Bone marrow (tissue), 2 donors: ENCODE measurements at places on chromosomes 6 and 20.

- peak; percentile 48 for DNase-seq
Observed at GRCh38 chr6:38671885-38672467, 31.0 kb downstream of the GLO1 start.

DNA sequence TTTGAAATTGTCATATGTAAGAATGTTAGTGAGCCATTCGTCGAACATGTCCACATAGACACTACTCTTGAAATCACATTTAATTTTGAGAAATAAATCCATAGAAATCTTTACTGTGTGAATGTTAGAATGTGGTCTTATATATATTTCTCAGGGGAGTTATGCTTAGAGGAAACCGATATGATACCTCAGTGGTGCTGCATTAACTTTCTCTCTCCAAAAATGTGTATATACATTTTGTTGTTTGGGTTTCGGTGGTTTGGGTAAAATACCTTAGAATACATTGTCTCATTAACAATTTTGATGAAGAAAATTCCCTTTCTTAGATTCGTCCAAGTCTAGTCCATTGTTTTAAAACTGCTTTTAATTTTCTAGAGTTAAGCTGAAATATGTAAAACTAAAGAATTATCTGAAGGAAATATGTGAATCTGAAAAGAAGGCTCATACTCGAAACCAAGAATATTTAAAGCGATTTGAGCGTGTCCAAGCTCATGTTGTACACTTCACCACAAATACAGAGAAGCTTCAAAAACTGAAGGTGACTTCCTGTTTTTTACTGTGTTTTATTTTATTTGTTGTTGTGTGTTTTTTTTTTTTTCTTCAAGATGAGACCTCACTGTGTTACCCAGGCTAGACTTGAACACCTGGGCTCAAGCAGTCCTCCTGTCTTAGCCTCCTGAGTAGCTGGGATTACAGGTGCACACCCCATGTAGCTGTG lies 10.3 kb downstream of the KIZ start:
- no peak for DNase-seq

GRCh38 chr20:49580813-49581174 lies 12.9 kb upstream of the PTGIS start:
- DNase-seq, result no peak

GRCh38 chr6:133159255-133159795 lies 81.8 kb upstream of the EYA4 start:
- DNase-seq, result no peak

DNA sequence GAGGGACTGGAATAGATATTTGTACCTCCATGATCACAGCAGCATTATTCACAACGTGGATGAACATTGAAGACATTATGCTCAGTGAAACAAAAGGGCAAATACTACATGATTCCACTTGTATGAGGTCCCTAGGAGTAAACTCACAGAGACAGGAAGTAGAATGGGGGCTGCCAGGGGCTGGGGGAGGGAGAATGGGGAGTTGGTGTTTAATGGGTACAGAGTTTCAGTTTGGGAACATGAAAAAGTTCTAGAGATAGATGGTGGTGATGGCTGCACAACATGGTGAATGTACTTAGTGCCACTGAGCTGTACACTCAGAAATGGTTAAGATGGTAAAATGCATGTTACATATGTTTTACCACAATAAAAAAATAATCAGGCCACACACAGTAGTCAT lies 164.3 kb upstream of the RREB1 start:
- no peak for DNase-seq

DNA sequence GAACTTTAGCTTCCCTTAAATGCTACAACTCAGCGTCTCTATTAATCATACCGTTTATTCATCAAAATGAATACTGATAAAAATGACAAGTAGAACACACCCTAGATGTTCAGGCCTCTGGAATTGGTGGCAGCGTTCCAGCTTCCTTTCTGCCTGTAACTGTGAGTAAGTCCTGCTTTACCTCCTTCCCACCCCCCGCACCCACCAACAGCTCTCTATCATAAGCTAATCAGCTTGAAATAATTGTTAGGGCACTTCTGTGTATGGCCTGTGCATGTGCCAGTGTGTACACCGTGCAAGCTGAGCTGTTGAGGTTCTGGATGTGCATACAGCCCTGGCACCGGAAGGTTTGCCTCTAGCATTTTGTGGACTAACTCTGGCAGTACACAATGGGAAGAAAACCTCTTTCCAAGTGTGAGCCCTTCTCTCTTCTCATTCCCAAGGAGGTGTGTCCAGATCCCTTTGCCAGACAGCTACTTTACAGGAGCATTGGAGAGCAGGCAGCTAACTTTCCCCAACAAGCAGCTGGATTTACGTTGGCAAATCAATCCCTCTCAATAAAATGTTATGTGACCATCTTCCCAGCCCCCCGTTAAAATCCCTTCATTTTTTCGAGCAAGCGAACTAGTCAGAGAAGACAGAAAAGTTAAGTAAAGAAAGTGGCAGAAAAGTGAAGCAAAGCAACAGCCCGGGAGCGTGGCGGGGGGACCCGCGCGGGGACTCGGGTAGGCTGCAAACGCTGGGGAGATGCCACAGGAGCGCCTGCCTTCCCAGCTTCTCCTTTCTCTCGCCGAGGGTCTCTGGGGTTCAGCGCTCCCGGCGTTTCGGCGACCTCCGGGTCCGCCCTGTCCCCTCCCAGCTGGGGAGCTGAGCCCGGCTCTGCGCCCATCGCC lies 803 bp upstream of the ADGRG6 start:
- DNase-seq, result no peak

DNA sequence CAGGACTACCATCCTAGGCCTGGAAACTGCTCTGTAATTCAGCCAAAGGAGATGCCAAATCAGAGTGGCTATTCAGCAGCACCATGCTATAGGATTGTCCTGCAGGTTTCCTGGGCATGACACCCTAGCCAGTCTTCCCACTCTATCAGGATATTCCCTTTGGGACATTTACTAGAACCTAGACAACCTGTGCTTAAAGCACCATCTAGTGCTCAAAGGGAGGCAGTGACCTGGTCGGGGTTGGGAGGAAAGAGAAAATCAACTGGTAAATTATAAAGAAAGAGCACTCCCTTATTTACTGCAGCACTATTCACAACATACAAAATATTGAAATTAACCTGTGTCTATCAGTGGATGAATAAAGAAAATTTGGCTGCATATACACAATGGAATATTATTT lies 67.2 kb upstream of the SMLR1 start:
- DNase-seq, result no peak

DNA sequence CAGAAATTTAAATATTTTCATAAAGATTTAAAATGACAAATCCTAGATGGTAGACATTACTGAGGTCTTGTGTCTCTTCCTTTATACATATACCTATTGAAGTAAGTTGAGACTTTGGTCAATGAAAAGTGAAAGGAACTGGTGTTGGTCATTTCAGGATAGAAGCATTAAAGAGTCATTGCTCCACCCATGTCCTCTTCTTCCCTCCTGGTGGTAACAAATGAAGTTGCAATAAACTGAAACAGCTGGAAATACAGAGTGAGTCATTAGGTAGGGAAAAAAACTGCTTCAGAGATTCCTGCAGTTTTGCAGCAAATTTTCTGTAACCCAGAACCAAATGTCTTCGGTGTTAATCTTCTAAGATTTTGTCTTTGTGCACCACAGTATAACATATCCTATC lies 448.0 kb downstream of the EYS start:
- no peak for DNase-seq

DNA sequence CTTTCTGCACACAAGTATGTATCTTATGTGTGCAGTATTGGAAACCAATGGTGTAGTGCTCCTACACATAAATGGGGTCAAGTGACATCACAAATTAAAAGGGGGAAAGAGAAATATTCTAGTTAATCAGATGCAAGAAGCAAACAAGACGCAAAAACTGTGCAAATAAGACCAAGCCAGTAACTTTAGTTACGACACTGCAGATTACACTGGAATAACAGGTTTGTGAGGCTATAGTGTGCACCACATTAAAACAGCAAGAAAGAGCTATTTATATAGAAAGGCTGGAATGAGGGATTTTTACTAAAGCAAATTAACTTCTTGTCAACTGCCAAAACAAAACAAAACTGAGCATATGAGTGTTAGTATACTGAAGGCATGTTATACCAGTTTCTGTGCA lies 45.8 kb downstream of the NR2E1 start:
- DNase-seq, result no peak

DNA sequence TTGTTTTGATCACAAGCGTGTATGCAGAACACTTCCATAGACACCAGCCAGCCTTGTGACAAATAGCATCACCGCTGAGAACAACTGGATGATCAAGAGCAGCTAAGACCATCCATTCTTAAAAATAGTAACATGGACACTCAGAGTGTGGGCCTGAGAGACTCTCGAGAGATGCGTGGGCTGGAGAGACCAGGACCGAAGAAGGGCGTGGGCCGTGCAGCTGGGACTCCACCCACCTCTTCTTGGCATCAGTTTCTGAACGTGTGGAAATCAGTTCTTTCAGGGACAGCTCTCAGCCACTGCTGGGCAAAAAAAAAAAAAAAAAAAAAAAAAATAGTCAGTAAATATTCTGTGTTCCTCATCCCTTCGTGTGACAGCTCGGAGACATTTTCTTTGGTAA lies 314.5 kb upstream of the CDH4 start:
- no peak for DNase-seq

DNA sequence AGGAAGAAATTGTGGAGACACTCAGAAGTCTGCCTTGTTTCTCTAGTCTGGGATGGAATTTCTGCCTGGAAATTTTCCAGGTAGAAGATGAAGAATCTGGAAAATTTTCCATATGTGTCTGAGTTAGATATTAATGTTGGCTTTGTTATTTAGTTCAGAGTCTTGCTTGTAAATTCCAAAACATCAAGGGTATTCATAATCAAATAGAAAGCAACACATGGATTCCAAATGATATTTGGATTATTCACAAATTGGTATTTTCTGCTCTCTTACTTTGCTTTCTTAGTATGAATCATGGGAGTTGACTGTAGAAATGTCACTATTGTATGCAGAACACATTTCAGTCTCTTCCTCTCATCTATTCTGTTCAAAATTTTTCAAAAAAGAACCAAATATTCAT lies 116.0 kb downstream of the GRIK2 start:
- no peak for DNase-seq

- no peak for DNase-seq
Observed at GRCh38 chr6:12189150-12189549, 101.0 kb upstream of the EDN1 start.

GRCh38 chr6:193180-193579 lies 99.1 kb upstream of the DUSP22 start:
- no peak for DNase-seq

DNA sequence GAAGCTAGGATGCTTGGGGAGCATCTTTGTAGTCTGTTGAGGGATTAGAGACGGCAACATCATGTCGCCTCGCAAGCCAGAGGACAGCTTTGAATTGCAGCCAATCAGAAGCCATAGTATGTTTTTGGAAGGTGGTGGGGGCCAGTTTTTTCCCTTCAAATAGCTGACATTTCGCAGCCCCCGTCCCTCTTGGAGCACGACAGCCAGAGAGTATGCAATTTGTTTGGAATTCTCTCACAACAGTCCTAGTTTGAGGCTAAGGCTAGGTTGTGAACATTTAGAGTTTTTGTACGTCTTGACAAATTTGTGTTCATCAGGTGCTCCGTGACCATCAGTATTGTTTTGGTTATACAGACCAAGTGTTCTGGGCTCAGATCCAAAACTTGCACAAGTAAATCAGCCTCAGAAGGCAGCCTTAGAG lies 83.3 kb downstream of the PLCB1 start:
- DNase-seq, result no peak

GRCh38 chr20:44137266-44137801 lies 49.7 kb downstream of the JPH2 start:
- no peak for DNase-seq

GRCh38 chr20:53898556-53898931 lies 171.8 kb downstream of the BCAS1 start:
- no peak for DNase-seq

- DNase-seq, result no peak
Observed at GRCh38 chr20:56060486-56060885, 55.2 kb upstream of the CBLN4 start.

DNA sequence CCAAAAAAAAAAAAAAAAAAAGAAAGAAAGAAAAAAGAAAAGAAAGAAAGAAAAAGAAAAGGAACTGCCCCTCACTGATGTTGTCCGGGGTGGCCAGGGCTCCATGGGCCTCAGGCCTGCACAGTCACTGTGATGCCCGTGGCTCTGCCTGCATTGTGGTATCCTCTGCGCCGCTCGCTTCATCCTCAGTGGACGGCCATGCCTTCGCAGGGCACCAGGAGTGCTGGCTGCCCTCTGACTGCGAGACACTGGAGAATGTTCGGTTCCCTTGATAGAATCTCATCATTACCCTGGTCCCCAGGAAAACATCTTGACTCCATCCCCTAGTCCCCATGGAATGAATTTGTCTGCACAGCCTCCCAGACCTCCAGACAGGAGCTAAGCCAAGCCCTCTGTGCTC lies 61.7 kb downstream of the TMEM242 start:
- DNase-seq, result no peak

DNA sequence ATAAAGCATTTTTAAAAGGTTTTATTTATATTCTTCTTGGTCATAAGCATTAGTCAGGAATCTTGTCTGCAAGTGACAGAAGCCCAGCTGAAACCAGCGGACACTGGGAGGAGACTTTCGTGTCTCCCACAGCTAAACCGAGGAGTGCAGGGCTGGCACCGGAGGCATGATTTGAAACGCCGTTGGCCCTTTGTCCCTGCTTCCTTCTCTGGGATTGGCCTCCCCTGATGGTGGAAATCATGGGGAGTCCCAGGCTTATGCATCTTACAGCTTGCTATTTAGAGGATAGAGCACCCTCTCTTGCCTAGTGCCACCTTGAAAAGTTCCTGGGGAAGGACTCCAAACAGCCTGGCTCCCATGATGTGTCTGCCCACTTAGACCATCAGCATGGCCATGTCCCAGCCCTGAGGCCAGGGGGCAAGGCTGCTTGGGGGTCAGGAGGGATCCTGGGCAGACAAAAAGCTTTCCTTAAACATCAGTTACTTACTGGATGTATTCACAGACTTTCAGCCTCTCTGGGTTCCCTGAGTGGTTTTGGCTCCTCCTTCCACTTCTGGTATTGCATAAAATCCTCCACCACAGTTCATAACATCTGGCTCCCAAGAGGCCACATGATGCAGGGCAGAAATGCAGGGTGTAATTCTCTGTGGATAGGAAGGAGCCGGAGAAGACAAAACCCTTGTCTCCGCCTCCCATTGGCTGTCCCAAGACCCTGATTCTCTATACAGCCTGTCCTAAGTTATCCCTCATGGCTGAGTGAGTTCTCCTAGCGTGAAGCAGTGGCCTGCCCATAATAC lies 49.3 kb upstream of the INSM1 start:
- DNase-seq, result no peak

- no peak for DNase-seq
Observed at GRCh38 chr20:41510224-41510623, 108.0 kb downstream of the CHD6 start.

GRCh38 chr6:154403788-154404187 lies 47.2 kb upstream of the IPCEF1 start:
- peak; percentile 64 for DNase-seq

GRCh38 chr6:2053691-2054090 lies 191.7 kb downstream of the GMDS start:
- DNase-seq, result no peak

DNA sequence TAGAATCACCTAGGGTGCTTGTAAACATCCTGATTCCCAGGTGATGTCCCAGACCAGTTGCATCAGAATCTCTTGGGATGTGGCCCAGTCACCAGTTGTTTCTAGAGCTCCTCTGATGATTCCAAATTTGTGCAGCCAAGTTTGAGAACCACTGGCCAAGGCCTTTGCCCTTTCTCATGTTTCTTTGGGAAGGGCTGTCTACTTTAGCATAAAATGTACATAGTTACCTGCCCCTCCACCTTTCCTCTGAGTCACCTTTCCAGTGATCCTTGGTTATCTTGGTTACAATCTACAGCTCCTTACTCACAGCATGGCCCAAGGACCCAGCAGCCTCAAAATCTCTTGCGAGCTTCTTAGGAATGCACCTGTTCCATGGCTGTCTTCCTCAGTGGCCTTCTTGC lies 266.4 kb upstream of the PRND start:
- no peak for DNase-seq
